GM03348 (cell line): ENCODE measurements at places on chromosomes 6 and 20.

DNA sequence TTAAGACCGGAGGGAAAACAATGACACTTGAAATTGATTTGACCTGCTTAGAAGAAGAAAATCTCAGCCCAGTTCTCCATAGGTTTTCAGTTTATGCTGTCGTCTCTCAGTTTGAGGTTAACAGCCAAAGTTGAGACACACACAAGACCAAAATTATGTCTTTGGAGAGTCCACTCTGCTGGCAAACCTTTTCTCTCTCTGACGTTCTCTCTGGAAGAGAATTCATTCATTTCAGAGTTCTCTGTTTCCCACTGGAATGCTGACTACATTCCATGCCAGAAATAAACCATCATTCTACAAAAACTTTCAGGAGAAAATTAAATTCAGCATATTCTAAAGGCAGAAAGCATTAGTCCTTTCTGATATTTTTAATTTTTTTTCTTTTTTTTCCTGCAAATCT is 155.2 kb downstream of the TFAP2A start:
- DNase-seq, result peak; percentile 10

DNA sequence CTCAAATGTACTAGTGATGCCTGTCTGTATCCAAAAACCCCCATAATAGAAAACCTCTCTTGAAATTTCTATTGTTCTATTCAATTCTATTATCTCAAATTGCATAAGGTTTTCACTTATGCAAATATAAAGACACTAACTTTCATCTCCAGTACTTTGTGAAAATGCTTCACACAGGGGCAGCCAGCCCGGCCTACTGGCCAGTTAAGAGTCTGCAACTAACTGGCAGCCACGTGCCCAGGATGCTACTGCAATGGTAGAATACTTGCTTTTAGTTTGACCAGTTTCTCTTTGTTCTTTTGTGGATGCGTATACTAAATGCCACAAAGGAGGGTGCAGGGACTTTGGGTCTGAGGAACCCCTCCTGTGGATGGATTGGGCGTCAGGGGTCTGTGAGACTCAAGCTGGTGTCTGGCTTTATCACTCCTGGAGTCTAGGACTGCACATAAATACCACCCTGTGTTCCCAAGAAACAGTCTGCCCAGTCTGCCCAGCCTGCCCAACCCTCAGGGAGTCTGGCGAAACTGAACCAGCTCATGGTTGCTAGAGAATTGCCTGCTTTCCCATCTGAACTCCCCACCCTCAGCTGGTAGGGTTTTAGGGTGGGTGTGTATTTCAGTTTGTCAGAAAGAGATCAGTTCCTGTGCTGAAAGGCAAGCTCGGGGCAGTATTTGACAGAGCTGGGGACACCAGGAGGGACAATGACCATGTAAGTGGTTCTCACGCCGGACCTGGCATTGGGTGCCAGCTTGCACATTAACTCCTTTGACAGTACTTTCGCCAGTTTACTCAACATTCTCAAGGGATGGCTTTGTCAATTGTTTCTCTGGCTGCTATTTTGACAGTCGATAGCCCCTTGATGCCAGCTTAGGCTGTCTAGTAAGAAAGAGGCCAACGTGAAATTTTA is 558.2 kb upstream of the JAG1 start:
- no peak for DNase-seq

DNA sequence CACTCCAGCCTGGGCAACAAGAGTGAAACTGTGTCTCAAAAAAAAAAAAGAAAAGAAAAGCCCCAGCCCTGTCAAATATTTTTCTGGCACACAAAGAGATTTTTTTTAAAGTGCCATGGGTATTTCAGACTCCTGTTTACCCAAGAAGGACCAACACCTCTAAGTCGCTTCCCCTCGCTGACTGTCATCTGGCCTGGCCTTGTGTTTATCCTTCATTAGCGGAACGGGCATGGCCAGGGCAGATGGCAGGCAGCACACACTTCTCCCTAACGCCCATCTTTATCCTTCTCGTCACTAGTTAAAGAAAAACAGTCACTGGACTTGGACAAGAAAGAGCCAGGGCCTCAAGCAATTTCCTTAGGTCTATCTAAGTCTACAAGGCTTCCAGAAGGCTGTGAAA is 7.3 kb upstream of the CBFA2T2 start:
- no peak for DNase-seq

GRCh38 chr20:53124075-53124551 is 152.0 kb downstream of the TSHZ2 start:
- DNase-seq, result peak; percentile 55

GRCh38 chr6:157908369-157909281 is 73.0 kb upstream of the SYNJ2 start:
- no peak for DNase-seq
